ENCODE measurements at places on chromosomes 5 and 9.

DNA sequence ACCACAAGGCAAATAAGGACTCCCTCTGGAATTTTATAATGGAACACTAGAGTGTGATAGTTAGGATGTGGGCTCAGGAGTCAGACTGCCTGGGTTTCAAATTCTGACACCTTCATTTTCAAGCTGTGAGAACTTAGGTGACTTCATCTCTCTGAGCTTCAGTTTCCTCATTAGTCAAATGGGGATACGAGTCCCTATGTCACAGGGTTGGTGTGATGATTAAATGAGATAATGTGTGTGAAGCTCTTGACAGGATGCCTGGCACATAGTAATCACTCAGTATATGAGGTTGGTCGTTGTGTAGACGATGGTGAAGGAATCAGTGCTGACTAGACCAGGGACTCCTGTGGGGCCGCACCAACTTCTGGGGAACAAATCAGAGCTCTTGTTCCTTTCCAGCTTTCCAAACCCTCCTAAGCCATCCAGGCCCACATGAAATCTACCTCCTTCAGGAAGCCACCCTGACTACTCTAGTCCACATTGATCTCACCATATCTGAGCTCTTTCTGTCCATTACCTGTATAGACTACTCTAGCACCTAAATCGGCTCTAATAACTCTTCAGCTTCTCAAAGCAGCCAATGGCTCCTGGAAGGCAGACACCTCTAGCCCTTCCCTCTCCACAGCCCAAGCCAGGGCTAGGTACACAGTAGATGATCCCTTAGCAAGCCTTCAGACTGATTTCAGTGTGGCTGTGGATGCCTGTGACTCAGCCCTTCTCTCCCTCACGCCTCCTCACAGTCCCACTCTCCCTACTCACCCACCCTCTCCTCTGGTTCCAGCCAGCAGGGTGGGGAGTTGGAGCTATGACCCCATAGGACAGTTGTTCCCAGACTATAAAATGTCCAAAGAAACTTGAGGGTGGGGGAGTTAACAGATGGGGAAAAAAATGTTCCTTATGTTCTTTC is 2.5 kb upstream of the TCF7 start:
- no peak for DNase-seq

GRCh38 chr9:137281345-137282116 is 4.0 kb downstream of the TOR4A start:
- DNase-seq = no peak

DNA sequence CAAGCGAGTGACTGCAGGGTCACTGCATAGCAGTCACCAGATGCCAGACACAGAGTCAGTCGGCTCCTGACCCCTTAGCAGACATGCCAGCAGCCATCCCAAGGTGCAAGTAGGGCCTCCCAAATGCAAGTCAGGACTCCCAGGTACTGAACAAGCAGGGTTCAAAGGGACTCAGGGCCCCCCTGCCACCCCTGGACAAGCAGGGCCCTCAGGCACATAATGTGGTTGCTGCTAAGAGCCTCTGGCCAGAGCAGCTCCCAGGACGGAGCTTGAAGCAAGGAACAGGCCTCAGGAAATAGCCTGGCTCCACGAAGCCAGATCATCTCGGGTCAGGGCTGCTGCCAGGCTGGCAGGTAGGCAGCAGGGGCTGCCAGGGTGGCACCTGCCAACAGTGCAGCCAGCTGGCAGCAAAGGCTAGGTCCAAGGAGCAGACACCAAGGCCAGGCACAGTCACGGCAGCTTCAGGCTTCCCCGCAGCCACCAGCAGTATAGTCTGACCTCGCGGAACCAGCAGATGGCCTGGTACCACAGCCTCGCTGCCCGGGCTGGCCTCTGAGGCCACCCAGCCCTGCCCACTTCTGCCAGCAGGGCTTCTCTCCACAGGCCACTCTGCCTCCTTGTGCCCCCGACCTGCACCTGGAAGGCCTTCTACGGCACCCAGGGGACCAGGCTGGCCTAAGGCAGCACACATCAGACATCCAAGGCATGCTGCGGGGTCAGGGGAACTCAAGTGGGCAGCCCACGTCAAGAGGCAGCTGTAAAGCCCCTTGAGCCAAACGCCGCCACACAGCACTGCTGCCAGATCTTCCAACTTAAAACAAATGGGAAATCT is 7.4 kb downstream of the EEIG1 start:
- no peak for DNase-seq

- DNase-seq = no peak
Observed at GRCh38 chr9:34332076-34332964, 3.0 kb downstream of the NUDT2 start.

DNA sequence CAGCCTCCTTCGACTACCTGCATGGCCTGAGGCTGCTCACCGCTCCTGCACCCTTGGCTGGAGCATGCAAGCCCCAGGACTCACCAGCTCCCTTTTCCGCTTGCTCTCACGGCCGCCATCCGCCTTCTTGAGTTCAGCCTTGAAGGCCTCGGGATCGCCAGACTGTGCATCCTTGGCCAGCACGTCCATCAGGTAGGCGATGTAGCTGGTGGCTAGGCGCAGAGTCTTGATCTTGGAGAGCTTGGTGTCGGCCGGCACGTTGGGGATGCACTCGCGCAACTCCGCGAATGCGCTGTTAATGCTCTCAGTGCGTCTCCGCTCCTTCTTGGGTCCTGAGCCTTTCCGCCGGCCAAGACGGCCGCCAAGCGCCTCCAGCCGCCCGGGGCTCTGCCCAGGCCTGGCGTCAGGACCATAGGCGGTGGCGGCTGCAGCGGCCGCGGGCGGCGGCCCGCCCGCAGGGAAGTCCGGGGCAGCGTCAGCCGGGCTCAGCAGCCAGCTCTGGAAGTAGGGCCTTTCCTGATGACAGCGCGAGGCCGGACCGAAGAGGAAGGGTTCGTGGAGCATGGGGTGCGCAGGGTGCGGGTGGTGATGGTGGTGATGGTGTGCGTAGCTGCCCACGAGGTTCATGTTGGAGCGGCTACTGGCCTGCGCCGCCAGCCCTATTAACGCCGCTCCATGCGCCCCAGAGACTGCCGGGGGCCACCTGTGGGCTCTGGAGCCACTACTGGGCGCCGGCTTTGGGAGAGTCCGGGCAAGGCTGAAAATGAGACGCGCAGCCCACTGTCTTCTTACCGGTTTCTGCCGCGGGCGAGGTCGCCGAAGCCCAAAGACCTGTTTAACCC is 424 bp downstream of the HAND1 start:
- no peak for DNase-seq

DNA sequence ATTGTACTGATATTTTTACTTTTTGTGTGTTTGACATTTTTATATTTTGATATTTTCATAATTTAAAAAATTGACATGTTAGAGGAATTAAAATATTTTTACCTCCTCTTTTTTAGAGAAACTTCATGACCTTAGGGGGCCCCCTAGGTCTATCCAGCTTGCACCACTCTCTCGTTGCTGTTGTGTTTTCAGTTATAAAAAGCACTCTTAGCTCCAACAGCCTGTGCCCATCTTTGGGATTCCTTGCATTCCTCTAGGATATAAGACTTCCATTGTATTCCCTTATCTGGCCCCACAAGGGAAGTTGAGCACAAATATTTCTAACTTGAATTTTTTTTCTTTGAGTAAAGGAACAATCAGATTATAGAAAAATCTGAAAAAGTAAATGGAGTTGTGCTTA is 245.3 kb downstream of the SH3GL2 start:
- DNase-seq = no peak

GRCh38 chr5:134948911-134949310 is 18.8 kb upstream of the CATSPER3 start:
- no peak for DNase-seq

DNA sequence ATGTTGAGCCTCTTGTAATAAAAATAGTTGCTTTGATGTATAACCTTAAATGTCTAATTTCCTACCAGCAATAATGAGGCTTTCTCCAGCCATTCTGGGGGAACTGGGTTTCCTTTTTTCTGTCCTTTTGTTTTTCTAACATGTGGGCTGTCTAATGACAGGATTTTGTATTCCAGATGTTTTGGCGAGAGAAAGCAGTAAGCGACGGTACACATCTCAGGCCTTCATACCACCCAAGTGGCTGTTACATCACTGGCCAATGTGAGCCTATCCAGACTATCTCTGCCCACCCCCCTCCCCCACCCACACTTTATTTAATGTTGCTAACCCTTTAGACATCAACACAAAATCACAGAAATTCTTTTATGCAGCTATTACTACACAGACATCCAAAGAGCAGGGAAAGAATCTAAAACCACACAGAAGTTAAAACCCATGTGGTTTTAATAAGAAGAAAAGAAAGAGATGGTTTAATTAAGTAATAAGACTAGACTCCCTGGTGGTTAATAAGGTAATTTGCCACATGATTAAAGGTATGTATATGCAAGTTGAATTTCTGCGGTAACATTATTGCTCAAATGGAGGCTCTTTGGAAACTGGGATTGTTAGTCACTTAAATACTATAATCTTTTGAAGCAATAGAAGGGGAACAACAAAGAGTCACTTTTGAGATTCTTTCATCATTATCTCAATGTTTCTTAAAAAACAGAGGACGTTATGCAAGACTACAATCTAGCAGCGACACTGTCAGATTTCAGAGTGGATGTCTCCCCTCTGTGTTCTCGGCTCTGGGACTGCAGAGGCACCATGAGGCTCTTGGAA is 365.1 kb downstream of the ENC1 start:
- DNase-seq = no peak

GRCh38 chr9:135249711-135250110 is 162.2 kb downstream of the OLFM1 start:
- DNase-seq = no peak

All from NCI-H187 (cell line).